Activated CD4-positive, alpha-beta memory T cell treated with anti-CD3 and anti-CD28 coated beads for 36 hours (primary cell): ENCODE measurements at places on chromosomes 5 and 9. TPM values are rescaled to one million over a fixed set of nuclear protein-coding genes. Genes with fewer than 3 reads are reported as not detected.
A peak's percentile ranks its signal among the peaks of the same experiment; 100 is the strongest.

Gene IL7R
- 163 TPM for total RNA-seq

Gene PHF2
- 16.2 TPM for total RNA-seq

Gene BHMT2
- not detected for total RNA-seq

Gene RHOBTB3
- total RNA-seq: 0.97 TPM

Gene CDC20B
- total RNA-seq: not detected

Gene PHAX
- 43.2 TPM for total RNA-seq

Gene TEX48
- 1.2 TPM for total RNA-seq

Gene LHFPL2
- total RNA-seq: 0.05 TPM

Gene TRIM14
- 49.1 TPM for total RNA-seq

Gene ARID3C
- 0.14 TPM for total RNA-seq

Gene SWI5
- 15.2 TPM for total RNA-seq

GRCh38 chr5:154103233-154103632 is 64.5 kb downstream of the MFAP3 start:
- no peak for DNase-seq

GRCh38 chr9:35518225-35518821 is 28.4 kb downstream of the RUSC2 start:
- no peak for DNase-seq

DNA sequence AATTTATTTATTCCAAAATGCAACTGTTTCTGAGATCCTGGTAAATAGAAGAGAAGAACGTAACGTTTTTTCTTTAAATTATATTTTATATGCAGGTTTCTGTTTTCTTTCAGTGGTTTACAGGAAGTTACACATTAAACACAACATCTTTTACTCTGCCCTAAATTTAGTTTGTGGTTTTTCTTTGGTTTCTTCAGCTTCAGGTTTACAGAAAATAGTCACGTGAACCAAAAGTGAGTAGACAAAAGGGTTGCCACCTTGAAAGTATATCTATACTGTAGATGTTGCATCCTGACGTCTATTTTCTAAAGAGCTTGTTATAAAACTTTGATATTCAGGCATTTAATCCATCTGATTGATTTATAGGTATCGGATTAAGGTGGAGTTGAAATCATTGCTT is 1236.6 kb downstream of the MAT2B start:
- DNase-seq: no peak

- DNase-seq: no peak
Measured at GRCh38 chr9:85667374-85667773, 74.4 kb downstream of the AGTPBP1 start.

DNA sequence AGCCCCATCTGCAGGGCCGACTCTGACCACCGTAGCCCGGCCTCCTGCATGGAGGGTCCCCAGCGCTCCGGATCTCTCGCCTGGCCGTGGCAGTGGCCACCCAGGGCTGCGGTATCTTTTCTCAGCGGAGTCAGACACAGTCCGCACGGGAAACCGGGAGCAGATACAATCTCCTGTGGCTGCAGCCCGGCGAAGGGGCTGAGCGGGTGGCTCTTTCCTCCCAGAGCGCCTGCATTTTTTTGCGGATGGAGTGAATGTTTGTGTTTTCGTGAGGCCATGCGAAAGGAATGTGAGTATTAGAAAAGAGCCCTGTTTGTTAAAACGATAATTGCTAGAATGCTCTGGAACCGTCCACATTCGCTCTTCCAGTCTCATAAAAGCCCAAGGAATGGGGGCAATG is 53.4 kb upstream of the PTCH1 start:
- no peak for DNase-seq

- DNase-seq: no peak
Measured at GRCh38 chr9:107971241-107971640, 481.7 kb upstream of the KLF4 start.

DNA sequence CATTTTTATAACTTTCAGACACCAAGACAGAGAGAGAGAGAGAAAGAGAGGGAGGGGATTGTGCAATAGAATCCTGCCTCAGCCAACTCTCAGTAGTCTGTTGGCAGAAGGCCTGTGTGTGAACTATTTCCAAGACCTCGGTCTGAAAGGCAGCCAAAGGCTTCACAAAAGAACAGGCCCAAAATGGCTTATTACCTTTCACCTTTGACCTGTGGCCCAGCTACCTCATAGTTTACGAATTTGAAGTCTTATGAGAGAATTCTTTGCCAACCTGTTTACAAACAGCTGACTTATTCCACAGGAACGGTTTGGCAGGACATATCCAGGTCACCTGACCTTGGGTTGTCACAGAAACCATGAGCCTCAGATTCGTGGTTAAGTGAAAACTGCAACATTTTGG is 48.6 kb downstream of the NR2F1-AS1 start:
- DNase-seq: no peak

GRCh38 chr5:41193456-41194205 is 19.7 kb downstream of the C6 start:
- DNase-seq: no peak

DNA sequence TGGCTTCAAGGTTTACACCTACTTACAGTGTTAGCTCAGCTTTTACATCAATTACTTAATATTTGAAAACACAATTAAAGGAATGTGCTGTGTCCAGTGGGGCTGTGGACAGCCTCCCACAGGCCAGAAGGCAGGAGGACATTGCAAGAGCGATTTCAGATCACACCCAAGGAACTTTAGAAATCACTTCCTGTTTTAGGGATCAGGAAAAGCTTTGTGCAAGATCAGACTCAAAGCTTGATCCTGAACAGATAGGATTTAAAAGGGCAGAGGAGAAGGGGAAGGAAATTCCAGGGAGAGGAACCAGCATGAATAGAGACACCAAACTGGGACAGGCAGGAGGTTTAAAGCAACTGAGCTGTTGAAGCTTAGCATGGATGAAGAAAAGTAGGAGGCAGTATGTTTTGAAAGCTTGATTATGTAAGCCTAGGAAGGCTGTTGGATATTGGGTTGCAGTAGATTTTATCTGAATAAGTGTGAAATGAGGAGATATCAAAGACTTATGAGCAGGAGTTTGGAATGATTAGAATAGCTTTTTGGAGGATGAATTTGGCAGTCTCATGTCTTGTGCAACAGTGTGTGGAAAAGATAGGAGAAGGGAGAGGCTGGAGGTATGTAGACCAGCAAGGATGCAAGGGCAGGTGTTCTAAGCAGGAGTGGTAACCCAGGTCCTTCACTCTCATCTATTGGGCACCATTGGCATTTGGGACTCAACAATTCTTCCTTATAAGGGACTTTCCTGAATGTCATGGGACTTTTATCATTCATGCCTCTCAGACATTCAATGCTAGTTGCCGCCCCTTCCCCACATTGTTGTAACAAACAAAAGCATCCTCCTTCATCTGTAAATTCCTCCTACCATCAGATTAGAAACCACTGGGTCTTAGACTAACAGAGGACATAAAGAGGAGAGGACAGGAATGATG is 123.5 kb downstream of the TARS1 start:
- no peak for DNase-seq

DNA sequence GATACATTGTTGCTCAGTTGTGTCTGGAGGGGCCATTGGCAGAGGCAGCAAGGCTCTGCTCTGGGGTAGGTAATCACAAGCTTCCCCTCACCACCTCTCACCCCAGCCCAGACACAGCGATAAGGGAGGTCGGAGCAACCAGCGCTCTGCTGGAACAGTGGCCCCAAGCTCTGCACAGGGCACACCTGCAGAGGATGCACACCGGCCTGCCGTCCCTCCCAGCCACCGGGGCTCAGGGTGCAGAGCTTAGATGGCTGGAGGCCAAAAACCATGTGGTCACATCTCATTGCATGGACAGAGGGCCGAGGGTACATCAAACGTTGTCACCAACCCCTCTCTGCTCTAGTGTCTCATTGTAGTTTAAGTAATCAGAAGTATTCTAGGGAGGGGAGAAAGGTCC is 95.4 kb upstream of the ICE1 start:
- no peak for DNase-seq

DNA sequence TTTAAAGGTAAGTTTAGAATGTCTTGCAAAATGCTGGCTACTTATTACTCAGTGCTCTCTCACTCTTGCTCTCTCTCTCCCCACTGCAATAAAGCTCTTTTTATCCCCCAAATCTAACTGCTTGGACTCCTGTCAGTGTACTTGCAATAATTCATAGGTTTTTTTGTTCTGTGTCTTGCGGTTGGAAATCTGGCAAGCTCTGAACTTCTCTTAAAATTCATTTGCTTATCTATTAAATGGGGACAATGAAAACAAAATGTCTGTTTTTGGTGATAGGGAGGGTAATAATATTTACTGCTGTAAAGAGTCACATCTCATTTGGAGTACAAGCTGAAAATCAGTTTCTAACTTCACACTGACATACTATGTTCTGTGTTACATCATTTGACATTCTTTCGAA is 18.7 kb upstream of the OR13D1 start:
- DNase-seq: no peak

- no peak for DNase-seq
Measured at GRCh38 chr9:106772523-106773290, 90.3 kb upstream of the ZNF462 start.

GRCh38 chr9:95587021-95587964 is 70.5 kb upstream of the PTCH1 start:
- no peak for DNase-seq

- DNase-seq: no peak
Measured at GRCh38 chr5:25006237-25006636, 361.5 kb upstream of the CDH10 start.

GRCh38 chr9:1536522-1537170 is 478.5 kb upstream of the SMARCA2 start:
- no peak for DNase-seq

- DNase-seq: no peak
Measured at GRCh38 chr9:91915524-91916263, 34.3 kb downstream of the ROR2 start.

DNA sequence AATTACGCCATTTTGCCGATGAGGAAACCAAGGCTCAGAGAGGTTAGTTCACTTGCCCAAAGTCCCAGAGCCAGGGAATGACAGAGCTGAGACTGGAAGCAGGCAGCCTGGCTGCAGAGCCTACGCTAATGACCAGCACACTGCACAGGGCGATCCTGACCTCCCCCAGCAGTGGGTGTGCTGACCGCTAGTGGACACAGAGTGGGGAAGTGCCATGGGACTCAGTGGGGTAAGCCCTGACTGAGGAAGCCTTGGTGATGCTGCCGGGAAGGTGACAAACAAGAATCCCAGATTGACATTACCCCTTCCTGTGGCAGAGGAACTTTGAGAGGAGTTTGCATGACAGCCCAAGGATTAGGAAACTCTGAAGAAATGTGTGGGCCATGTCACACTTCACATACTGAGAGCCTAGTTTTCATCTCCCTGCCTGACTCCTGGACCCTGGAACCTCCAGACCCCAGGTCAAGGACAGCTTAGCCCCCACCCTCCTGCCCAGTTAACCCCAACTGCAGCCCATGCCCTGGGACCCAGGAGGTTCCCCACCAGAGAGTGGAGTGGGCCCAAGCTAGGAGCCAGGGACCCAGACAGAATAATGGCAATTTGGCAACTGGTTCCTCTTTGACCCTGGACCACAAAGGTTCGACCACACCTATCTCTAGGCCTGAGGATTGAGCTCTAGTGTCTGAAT is 19.7 kb upstream of the CSF1R start:
- DNase-seq: no peak

- DNase-seq: no peak
Measured at GRCh38 chr5:172666251-172666650, 25.2 kb downstream of the NEURL1B start.

GRCh38 chr5:17720071-17720470 is 85.8 kb downstream of the TAF11L14 start:
- DNase-seq: no peak

- no peak for DNase-seq
Measured at GRCh38 chr5:105033637-105034400, 1471.2 kb upstream of the NUDT12 start.

- DNase-seq: peak; percentile 34
Measured at GRCh38 chr5:55918087-55919035, 67.2 kb downstream of the IL31RA start.

DNA sequence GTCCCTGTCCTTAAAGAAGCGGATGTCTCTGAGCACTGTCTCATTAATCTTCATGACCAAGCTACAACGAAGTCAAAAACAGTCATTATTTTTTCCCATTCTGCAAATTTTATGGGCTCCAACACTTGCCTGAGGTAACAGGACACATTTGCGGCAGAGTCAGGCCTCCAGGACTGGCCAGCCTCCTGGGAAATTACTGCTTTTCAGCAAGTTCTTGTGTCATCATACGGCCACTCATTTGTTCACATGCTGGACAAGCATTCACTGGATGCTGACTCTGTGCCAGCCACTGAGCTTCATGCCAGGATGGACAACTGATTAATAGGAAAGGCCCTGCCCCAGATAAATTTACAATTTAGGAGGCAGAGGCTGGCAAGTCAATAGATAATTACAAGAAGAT is 305.7 kb downstream of the ACTL7B start:
- DNase-seq: no peak

DNA sequence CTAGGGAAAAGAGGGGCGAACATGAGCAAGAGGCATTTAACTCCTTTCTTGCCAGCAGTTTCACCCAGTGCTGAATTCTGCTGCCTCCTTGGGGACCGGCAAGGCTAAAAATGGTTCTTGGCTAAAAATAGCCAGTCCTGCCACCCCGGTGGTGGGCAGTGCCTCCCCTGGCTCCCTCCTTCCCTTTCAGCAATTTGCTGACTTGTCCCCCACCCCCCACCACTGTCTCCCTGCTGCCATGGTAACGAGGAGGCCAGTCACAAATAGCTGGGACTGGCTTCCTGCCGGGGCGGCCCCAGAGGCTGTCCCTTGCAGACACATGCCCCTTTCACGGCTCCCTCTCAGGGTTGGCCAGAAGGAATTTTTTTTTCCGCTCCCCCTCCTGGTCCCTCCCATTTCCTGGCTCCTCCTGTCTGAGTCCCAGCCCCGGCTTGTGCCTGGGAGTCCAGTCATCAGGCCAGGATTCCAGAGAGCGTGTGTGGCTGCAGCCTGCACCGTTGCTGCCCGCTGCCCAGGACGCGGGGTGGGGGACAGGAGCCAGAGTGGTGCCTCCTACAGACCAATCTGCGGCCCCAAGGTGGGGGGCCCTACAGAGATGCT is 130.3 kb downstream of the RGS3 start:
- DNase-seq: no peak

DNA sequence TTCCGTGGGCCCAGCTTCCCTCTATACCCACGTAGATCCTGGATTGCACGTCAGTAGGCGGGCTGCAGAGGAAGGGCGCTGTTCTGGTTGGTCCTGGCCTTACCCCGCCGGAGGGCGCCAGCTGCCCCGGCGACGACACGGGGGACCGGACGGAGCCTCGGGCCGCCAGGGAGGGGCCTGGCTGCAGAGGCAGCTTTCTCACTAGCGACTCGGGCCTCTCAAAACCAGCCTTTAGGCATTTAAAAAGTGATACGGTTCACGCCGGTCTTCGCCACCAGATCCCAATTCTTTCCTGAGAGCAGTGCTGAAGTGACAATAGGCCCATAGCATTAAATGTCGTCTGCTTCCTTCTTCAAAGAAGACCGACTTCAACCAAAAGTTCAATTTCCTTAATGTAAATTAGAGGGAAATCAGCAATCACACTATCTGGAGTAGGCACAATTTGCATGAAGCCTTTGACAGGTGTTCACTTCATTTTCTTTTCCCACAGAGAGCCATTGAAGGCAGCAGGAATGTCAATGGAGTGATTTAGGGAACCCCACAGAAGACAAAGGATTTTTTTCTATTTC is 17.6 kb upstream of the UBE2D2 start:
- peak; percentile 69 for DNase-seq
